Omental fat pad (tissue), 4 donors: ENCODE measurements at places on chromosomes 16 and 17. TPM values are rescaled to one million over a fixed set of nuclear protein-coding genes. Genes with fewer than 3 reads are reported as not detected.

- DNase-seq, result no peak
These were observed 34.2 kb downstream of the PIEZO1 start for GRCh38 chr16:88750854-88751253.

GRCh38 chr17:50048146-50048720, 7.7 kb upstream of the ITGA3 start:
- DNase-seq, result no peak

DNA sequence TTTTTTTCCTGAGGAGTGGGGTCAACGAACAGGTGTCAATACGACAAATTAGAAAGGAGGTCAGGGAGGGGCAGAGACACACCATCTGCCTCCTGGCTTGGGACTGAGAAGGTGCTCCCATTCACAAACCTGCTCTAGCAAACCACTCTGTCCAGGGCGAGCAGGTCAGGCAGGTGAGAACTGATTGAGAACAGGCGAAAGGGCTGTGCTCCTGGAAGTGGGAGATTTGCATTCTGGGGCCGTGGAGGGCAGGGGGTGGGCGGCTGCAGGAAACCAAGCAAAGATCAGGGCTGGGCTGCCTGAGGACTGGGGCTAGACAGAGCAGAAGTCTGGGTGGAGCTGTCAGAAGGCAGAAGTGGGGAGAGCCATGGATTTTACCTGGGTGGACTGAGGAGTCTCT, 98.9 kb upstream of the NLRP1 start:
- DNase-seq, result no peak

Gene HCRT
- total RNA-seq, result not detected
